ENCODE measurements at places on chromosomes 1 and 21. TPM values are rescaled to one million over a fixed set of nuclear protein-coding genes. Genes with fewer than 3 reads are reported as not detected.
A peak's percentile ranks its signal among the peaks of the same experiment; 100 is the strongest.

GRCh38 chr1:191536791-191537429 is 621.4 kb upstream of the RGS18 start:
- DNase-seq, result no peak

ACTRT2 gene
- not detected for total RNA-seq

GRCh38 chr1:62381831-62382657 is 54.8 kb upstream of the USP1 start:
- no peak for DNase-seq

GRCh38 chr1:193189442-193190095 is 3.2 kb upstream of the B3GALT2 start:
- DNase-seq, result no peak

- DNase-seq, result peak; percentile 42
These were observed 6.6 kb downstream of the IFFO2 start for GRCh38 chr1:18949686-18950400.

S100A2 gene
- total RNA-seq, result not detected

DNA sequence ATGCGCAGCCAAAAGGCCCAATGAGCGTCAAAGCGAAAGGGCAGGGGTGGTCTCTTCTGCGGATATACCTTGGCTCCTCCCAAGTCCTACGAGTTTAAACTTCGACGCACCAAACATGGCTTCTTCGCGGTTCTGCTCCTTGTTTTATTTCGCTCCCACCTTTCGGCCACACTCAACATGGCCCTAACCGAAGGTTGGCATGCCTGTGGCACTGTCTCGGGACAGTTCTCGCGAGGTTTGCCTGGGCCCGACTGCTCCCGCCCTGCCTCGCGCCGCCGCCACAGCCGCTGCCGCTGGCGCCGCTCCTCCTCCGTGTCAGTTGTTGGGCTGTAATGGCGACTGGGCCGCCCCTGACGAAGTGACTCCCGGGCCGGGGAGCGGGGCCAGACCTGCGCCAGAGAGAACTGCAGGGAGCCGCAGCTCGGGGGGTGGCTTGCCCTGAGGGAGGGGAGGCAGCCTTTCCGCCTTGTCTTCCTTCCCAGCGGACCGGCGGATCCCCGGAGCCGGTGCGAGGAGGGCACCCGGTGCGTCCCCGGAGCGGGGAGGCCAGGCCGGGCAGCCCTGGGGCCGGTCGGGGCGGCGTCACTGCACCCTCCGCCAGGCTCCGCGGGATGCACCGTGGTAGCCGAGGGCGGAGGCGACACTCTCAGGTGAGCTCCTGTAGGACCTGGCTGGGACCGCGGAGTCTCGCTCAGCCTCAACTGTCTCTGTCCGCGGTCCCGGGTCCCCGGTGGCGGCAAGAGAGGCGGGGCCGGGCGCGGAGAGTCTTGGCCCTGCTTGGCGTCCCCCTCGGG is at the start of gene CEP350:
CEP350 (plus strand) TSS at position 318 of the 794 bp plus-strand sequence. CDS start 31,372 bp downstream, outside the sequence.
- DNase-seq, result peak; percentile 99

- no peak for DNase-seq
These were observed 113.9 kb downstream of the GRIK1 start for GRCh38 chr21:29825936-29826335.

DNA sequence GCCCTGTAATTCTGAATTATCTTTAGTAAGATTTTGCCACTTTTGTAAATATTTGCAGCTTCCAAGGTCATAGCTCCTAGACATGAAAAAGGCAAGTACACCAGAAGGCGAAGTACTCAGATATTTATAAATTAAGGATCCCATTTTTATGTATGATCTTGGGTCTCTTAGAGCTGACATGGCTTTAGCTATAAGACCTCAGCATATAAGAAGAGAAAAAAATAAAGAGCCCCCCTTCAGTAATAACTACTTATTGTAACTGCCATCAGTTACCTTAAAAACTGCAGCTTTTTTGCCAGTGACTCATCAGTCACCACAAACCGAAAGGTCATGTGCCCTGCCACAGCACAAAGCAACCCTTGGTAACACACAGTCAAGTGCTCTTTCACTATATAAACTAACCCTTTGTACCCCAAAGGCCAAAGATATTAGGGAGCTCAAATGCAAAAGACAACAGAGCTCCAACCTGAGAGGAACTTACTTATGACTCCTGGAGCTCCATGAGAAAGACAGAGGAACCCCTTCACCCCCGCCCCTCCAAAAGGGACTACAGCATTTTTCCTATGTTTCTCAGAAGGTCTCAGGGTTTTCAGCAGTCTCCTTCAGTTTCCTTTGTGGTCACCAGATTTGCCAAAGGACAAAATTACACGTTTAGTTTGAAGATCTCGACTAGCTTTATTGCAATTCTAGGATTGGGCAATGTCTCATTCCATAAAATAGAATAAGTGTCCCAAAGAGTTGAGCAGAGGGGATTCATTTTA is 219.8 kb upstream of the DUSP10 start:
- DNase-seq, result peak; percentile 84

GRCh38 chr1:180791806-180792205 is 120.9 kb upstream of the KIAA1614 start:
- DNase-seq, result peak; percentile 3

- no peak for DNase-seq
These were observed 27.5 kb downstream of the SERTAD4 start for GRCh38 chr1:210260096-210260495.

DNA sequence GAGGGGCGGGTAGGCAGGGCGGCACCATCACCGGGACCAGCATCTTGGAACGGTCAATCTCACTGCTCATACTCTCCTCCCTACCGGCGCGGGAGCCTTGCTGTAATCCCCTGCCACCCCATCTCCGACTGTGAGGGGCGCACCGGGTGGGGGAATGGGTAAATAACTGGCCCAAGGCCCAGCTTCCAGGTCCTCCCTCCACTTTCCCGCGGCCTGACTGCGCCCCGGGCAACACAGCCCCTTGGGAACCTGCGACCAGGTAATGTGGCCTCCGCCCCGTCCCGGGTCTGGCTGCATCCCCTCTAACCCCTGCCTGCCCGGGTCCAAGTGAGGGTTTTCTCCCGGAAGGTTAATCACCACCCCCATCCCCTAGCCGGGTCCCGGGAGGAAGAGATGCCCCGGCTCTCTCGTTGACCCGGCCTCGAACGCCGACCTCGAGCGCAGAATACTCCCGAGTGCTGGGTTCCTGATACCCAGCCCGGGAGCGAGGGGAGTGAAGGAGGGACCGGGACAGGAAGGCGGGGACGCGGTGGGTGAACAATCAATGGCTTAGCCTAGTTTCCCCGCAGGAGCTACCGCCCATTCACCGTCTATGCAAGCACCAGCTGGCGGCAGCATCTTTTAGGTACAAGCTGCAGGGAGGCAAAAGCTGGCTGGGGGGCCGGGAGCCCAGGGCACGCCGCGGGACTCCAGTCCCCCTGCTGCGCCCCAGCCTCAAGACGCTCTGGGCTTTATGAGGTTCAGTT is 5.9 kb upstream of the LHX9 start:
- DNase-seq, result peak; percentile 34

KRTAP11-1 gene
- not detected for total RNA-seq

- DNase-seq, result no peak
These were observed 105.9 kb upstream of the KCNK2 start for GRCh38 chr1:214976665-214977064.

AKNAD1 gene
- total RNA-seq, result not detected

GRCh38 chr1:115299266-115299665 is 38.8 kb downstream of the NGF start:
- DNase-seq, result no peak

PHC2 gene
- total RNA-seq, result 26.0 TPM

DNA sequence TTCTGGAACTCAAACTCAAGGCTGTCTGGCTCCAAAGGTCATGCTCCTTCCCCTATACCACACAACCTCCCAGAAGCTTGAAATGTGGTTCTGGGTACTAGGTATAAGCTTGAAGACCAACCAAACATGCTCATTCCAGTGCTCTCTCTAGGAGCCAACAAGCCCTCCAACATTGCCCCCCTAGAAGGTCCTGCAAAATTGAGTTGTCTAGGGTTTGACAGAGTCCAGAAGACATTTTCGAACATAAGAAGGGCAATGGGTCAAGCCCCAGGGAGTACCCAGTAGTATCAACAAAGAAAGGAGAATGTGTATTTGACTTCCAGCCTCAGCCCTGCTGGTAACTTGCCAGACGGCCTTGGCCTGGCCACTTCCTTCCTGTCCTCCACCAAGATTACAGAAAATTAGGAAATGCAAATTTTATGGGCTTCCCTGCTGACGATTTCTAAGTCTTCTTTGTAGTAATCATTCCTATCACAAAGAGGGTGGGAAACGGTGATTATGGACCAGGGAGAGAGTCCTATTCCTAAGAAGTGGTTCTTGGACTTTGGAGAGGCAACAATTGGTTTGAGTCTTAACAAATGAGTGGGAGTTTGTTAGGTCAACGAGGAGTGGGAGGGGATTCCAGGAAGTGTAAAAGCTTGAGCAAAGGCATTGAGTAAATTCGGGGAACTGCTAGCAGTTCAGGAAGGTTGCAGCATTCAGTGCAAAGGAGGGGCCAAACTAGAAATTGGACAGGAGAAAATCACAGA is 18.7 kb upstream of the SLAMF1 start:
- DNase-seq, result peak; percentile 68

DNA sequence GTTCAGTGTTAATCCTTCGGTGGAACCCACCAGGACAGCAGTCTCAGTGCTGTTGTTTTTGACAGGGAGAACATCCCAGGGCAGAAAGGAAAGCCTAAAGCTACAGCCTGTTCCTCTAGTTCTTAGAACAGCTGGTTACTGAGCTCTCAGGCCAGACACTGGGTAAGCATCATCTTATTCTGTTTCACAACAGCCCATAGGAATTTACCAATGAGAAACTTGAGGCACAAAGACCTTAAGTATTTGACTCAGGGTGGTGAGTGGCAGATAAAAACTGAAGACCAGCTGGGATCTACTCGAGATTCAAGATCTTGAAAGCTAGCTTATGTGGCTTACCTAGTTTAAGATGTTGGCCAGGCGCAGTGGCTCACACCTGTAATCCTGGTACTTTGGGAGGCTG is 9.4 kb upstream of the NEK2 start:
- DNase-seq, result no peak

GRCh38 chr1:197954718-197955418 is 37.7 kb downstream of the LHX9 start:
- DNase-seq, result no peak

GOLT1A gene
- not detected for total RNA-seq

DNA sequence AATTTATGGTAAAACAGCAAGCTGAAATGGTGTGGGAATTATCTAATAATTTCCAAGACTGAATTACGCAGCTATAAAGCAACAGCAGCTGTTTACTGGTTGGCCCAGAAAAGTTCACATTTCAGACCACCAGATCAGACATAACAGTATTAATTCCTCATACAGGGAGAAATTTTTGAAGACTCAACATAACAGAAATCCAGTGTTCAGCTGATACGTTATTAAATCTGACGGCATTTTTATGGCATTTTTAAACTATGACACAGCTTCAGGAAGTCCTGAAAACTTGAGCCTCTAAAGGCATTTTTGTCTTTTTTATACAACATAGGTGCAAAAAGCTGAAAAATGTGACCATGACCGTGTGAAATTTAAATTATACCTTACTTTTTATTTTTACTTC is 91.2 kb downstream of the APP start:
- DNase-seq, result no peak

SIM2 gene
- total RNA-seq, result not detected

- no peak for DNase-seq
These were observed 1881.7 kb downstream of the MRPL39 start for GRCh38 chr21:23725576-23725975.

DNA sequence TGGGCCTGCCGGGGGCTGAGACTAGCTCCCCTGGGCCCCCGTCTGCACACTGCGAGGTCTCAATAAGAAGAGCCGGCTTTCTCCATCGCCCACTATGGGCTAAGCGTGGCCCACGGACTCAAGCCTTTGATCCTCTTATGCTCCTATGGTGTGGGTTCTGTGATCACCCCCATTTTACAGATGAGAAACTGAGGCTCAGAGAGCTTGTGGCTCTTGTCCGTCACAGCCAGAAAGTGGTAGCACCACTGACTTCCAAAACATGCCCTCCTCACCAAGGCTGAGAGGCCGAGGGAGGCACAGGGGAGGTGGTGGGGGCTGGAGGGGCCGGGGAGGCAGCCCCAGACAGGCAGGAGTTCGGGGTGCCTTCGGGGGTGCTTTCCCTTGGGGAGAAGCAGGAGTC is 39.0 kb upstream of the CASZ1 start:
- no peak for DNase-seq

DNA sequence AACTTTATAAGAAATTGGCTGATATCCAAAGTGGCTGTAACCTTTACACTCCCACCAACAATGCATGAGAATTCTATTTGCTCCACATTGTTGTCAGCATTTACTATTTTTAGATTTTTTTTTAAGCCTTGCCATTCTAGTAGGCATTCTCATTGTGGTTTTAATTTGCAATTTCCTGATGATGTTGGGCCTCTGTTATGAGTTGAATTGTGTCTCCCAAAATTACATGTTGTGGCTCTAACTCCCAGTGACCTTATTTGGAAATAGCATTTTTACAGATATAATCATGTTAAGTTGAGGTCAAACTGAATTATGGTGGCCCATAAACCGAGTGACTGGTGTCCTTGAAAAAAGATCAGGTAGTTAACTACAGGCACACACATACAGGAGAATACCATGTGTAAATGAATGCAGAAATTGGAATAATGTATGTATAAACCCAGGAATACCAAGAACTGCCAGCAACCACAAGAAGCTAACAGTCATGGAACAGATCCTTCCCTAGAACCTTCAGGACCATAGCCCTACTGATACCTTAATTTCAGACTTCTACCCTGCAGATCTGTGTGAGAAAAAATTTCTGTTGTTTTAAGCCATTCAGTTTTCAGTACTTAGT is 348.8 kb upstream of the DAB1 start:
- DNase-seq, result no peak

PROK1 gene
- total RNA-seq, result not detected

DNA sequence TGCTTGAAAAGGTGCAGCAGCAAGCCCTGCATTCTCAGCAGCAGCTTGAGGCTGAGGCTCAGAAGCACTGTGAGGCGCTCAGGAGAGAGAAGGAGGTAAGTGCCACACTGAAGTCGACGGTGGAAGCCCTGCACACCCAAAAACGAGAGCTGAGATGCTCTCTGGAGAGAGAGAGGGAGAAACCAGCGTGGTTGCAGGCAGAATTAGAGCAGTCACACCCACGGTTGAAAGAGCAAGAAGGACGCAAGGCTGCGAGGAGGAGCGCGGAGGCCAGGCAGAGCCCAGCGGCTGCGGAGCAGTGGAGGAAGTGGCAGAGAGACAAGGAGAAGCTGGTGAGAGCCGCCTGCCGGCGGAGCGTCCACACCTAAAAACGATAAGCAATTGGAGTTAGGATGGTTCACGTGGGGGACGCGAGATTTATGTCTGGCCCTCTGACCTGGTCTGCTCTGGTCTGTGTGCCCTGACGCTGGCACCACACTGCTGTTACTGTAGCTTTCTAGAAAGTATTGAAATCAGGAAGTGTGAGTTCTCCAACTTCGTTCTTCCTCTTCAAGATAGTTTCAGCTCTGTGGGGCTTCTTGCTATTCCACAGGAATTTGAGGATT is 26.7 kb upstream of the DIP2A start:
- peak; percentile 22 for DNase-seq

PBX1 gene
- not detected for total RNA-seq

DNA sequence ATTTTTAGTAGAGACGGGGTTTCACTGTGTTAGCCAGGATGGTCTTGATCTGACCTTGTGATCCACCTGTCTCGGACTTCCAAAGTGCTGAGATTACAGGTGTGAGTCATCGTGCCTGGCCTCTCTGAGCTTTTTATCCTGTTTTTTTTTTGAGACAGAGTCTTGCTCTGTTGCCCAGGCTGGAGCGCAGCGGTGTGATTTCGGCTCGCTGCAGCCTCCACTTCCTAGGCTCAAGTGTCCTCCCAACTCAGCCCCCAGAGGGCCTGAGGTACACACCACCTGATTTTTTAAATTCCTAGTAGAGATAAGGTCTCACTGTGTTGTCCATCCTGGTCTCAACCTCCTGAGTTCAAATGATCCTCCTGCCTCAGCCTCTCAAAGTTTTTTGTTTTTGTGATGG is 20.4 kb downstream of the SESN2 start:
- DNase-seq, result no peak

IL20 gene
- total RNA-seq, result not detected
